Small intestine (tissue), 16 donors: ENCODE measurements at places on chromosomes 16 and 17.

GRCh38 chr17:45775576-45776011, 8.5 kb upstream of the CRHR1 start:
- no peak for DNase-seq

DNA sequence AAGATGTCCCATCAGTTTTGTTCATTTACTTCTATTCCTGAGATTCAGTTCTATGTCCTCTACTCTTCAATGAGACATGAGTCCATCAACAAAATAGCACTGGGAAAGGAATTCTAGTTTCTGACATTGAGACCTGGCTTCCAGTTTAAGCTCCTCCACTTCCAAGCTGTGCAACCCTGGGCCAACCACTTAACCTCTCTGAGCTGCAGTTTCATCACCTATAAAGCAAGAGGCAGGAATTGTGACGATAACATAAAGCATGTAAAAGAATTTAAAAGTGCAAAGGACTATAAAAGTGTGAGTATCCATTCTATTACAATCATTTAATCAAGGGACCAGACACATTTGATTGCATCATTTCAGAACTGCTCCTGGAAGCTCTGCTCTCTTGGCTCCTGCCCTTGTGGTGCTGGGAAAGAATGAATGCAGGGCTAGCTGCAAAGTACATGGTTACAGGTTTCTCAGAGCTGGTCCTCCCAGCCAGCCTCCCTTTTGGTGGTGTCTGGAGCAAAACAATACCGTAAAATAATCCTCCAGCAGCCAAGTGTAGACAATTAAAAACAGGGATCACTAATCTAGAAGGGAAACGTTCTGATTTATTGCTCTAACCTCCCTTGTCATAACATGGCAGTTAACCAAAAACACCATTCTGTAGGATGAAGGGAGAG, 113.9 kb downstream of the VPS53 start:
- no peak for DNase-seq

- DNase-seq, result no peak
These were observed 24.8 kb downstream of the ZFPM1 start for GRCh38 chr16:88477631-88478519.

DNA sequence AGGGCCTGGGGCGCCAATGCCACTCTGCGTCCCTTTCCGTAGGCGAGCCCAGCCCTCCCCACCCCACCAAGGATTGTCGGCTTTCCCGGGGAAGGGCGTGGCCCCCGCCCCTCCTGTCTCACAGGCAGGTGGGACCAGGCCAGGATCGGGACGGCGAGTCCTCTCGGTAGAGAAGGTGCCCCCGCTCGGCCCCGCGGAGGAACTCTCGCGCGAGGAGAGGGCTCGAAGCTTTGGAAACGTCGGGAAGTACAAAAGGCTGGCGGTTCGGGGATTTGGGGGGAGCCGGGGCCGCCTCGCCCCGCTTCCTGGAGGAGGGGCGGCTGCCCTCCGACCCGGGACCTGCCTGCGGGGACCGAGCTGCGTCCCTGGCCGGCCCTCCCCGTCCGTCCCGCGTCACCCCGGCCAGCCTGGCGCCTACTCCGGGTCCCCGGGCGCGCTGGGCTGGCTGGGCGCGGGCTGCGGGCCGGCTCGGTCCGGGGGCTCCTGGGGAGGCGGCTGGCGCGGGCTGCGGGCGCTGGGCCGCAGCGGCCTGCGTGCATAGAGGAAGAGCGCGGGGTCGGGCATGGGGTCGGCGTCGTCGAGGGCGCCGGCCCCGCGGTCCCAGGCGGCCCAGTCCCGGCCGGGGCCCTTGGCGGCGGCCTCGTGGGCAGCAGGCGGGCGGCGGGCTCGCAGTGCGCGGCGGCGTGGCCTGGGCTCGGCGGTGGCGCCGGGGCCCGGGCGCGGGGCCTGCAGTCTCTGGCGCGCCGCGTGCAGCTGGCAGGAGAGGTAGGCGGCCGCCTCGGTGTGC, 12.6 kb upstream of the CLUH start:
- DNase-seq, result peak; percentile 86

GRCh38 chr17:28729950-28730330, 1.4 kb downstream of the NEK8 start:
- DNase-seq, result no peak

- no peak for DNase-seq
These were observed 11.8 kb downstream of the RBL2 start for GRCh38 chr16:53446090-53446489.

GRCh38 chr17:63686138-63686685, 13.7 kb downstream of the LIMD2 start:
- no peak for DNase-seq

DNA sequence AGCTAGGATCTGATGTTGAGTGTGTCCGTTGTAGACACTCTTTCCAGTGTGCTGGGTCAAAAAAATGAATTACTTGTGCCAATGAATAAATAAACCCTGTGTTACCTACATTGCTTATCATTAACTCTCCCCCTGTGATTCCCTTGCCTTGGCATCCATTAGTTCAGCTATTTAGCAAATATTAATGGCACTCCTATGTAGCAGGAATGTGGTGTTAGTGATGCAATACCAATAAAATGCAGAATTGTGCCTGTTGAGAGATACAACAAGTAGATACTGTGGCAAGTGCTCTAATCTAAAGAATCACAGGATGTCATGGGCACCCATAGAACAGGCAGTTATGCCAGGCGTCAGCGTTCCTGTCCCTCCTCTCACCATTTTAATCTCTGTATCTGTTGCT, 343.2 kb downstream of the PMP22 start:
- DNase-seq, result no peak

- DNase-seq, result no peak
These were observed 20.4 kb upstream of the KDM8 start for GRCh38 chr16:27182906-27183405.

GRCh38 chr17:4506175-4506813, 7.6 kb downstream of the SPNS2 start:
- DNase-seq, result no peak

DNA sequence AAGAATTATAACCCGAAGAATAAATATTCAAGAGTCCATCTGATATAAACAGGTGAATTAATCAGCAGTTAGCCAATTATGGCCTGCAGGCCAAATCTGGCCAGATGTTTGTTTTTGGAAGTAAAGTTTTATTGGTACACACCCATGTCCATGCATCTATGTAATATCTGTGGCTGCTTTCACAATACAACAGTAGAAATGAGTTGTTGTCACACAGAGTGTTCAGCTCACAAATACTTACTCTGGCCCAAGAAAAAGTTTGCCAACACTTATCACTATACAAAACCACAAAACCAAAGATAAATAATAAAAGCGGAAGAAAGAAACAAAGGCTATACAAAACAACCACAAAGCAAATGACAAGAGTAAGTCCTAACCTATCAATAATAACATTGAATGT, 109.4 kb downstream of the CDYL2 start:
- DNase-seq, result no peak

DNA sequence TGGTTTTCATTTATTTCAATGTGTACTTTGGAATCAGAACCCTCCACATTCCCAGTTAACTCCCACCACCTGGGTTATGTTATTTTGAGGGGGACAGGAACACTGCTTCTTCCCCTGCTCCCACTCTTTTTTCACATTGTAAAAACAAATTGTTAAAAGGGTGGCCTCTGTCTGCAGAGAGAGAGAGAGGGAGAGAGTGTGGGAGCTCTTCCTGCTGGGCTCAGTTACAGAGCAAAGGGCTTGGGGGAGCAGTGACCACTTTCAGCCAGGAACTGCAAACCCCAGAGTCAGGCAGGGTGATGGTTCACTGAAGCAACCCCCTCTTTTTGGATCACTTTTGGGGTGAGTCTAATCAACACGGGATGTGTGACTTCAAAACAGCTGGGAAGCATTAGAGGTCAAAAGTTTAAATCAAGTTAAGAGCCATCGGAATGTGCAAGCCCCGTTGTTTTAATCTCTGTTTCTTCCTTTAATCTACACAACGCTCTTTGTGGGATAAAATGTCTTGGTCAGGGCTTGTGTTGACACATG, 577.0 kb upstream of the CDH11 start:
- peak; percentile 3 for DNase-seq
